Foreskin keratinocyte (primary cell): ENCODE measurements at places on chromosomes 12 and 14. TPM values are rescaled to one million over a fixed set of nuclear protein-coding genes. Genes with fewer than 3 reads are reported as not detected.

The NEUROD4 gene
- polyA plus RNA-seq = not detected in 2 replicates

The GPR65 gene
- polyA plus RNA-seq = not detected in 2 replicates

The SSPN gene
- polyA plus RNA-seq = 0.21 and 0.24 TPM in 2 replicates

DNA sequence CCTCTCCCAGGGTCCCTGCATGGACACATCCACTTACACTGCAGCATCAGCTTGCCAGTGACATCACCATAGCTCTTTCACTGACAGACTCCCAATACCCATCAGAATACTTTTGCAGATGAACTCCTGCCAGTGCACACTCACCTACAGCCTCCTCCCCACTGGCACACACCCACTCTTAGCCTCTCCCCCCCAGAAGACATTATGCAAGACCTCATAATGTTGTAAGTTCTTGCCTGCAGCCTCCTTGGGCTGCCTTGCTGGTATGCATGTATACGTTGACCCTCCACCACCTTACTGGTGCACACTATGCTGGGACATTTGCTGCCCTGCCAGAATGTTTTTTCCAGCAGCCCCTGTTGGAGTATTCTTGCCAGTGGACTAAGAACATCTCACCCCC, 324.2 kb downstream of the AEBP2 start:
- no peak for DNase-seq

DNA sequence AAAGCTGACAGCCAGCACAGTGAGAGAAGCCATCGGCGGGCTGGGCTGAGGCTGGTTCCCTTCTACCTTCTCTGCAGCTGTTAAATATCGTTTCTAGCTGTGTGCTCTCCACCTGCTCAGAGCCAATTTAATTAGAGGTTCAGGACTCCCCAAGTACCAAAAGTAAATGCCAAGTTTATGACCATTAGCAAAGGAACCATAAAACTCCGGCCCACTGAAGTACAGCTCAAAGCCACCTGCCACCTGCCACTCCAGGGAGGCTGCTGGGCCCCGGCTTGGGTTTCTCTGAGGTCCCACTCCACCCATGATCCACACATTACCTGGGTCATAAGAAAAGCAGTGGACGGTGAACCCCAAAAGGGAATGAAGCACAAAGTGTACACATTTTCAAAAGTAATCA, 272.8 kb downstream of the KSR2 start:
- no peak for DNase-seq
